ENCODE measurements at places on chromosomes 6 and 20.

- H3K4me1 ChIP-seq = no peaks in the 10 kb centered on the region
- no peak overlapping the region for H3K4me3 ChIP-seq
- H3K27ac ChIP-seq = no peak overlapping the region
- H3K36me3 ChIP-seq = no peaks in the 10 kb centered on the region
Observed at GRCh38 chr20:38158701-38159351, 6.2 kb downstream of the TGM2 start.

DNA sequence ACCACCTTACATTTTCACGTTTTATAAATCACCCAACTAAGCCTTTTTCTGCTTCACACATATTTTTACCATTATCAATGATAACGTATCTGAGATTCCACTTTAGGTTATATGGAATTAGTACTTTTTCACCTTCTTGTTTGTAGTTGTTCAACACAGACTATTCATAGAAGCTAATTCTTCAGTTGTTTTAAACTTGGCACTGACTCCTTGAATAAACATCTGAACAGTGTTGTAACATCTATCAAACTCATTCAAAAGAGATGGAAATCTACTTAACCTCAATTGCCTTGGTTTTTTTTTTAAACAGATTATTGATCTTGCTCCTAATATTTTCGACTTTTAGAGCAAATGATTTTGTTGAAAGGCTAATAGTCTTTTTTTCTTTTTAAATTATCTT lies 34.2 kb downstream of the PTPRA start:
- H3K27me3 ChIP-seq = no peaks in the 10 kb centered on the region
- no peaks in the 10 kb centered on the region for H3K36me3 ChIP-seq
- DNase-seq = no peak
- H3K4me1 ChIP-seq = no peaks in the 10 kb centered on the region
- H3K27ac ChIP-seq = no peak overlapping the region

- no peak overlapping the region for H3K27ac ChIP-seq
- H3K4me1 ChIP-seq = no peaks in the 10 kb centered on the region
- DNase-seq = no peak
- H3K4me3 ChIP-seq = no peak overlapping the region
- H3K36me3 ChIP-seq = no peaks in the 10 kb centered on the region
- no peaks in the 10 kb centered on the region for H3K27me3 ChIP-seq
Observed at GRCh38 chr6:149128489-149129145, 188.9 kb upstream of the TAB2 start.

DNA sequence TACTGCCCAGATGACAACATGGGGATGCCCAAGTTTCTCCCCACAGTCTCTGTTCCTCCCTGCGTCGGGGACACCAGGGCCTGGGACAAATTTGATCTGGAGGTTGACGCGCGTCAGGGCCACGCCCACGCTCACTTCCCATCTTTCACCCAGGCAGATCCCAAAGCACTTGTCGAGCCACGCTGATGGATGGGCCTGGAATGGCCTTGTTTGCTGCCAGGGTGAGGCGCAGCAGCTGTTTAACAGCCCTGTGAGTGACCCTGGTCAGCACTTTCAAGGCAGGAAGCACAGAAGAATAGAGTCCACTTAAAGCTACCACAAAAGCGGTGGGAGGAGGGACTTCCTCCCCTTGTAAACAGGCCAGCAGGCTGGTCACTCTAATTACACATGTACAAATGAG lies 324.7 kb upstream of the JARID2 start:
- no peaks in the 10 kb centered on the region for H3K4me1 ChIP-seq
- no peaks in the 10 kb centered on the region for H3K27me3 ChIP-seq
- no peak overlapping the region for H3K27ac ChIP-seq
- H3K4me3 ChIP-seq = no peak overlapping the region
- peak; percentile 57 for DNase-seq
- no peaks in the 10 kb centered on the region for H3K36me3 ChIP-seq

GRCh38 chr6:30688569-30688968 lies 2.1 kb upstream of the PPP1R18 start:
- no peaks in the 10 kb centered on the region for H3K27me3 ChIP-seq
- H3K36me3 ChIP-seq = peaks cover 3% of the 10 kb centered on the region
- peak overlapping the region; percentile 95 for H3K4me3 ChIP-seq
- peaks cover 6% of the 10 kb centered on the region for H3K4me1 ChIP-seq
- DNase-seq = no peak

DNA sequence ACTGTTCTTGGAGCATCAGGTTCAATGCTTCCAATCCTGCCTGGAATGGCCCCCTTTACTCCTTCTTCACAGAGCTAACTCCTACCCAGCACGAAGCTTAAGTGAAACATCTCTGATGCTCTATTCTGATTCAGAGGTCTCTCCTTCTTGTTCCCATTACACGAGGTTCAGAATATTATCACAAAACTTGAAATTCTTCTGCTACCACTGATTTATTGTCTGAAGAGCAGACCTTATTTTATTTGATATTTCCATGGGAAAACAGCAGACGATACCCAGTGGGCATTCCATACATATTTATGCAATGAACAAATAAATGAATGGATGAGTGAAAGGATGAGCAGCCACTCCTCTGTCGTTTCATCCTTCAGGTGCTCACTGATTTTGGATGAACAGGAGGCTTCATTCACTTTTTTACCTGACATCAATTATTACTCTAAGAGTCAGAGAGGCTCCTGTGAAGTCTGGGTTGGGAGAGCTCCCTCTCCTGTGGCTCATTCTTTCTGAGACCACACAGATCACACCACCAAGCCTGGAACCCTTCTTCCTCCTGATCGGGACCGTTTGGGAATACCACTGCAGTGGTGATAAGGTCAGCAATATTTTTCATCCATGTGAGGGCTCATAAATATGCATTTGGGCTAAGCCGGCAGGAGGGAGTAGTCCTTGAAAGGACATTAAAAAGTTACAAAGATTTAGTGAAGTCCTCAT lies 25.8 kb downstream of the SMLR1 start:
- DNase-seq = no peak
- peaks cover 22% of the 10 kb centered on the region for H3K36me3 ChIP-seq
- H3K27me3 ChIP-seq = no peaks in the 10 kb centered on the region
- peaks cover 10% of the 10 kb centered on the region for H3K4me1 ChIP-seq
- peak overlapping the region; percentile 75 for H3K27ac ChIP-seq

DNA sequence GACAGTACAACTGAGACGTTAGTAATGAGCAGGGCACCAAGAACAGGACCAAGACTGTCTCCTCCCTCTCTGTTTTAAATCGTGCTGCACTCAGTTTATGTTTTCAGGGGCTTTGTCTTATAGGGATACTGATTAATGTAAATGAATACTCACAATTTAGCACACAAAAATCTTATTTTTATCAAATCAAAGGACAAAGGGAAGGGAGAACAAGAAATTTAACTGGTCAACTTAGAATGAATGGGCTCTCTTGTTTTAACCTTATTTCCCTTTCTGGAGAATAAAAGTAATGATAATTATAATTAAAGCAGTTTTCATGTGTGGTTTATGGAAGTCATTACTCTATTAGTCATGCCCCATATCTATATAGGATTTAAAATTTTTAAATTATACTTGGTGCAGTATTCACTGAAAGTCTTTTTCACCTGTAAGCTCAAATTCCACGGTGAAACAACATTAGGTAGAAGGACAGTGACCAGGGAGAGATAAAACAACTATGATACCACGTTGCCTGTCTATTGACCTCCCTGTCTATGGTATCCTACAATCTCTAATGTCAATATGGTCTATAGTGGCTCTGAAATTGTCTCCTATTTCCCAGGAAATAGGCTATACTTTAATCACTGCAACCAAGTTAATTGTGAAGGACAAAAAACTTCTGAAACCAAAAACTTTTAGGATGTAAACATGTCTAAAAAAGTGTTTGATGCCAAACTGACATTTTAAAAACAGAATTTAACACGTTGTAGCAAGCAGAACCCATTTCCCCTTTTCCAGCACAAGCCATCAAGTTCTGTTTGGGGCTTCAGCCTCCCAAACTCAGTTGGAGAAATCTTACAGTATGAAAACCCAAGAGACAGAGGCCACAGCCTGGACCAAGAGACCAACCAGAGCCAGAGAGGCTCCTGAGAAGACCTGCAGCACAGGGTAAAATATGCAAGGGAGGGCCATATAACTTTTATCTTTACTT lies 15.0 kb downstream of the ELOVL5 start:
- H3K27me3 ChIP-seq = no peaks in the 10 kb centered on the region
- peaks cover 12% of the 10 kb centered on the region for H3K36me3 ChIP-seq
- no peak for DNase-seq

- H3K36me3 ChIP-seq = no peaks in the 10 kb centered on the region
- no peak overlapping the region for H3K27ac ChIP-seq
- H3K27me3 ChIP-seq = peaks cover 8% of the 10 kb centered on the region
- no peak overlapping the region for H3K4me3 ChIP-seq
- no peaks in the 10 kb centered on the region for H3K4me1 ChIP-seq
Observed at GRCh38 chr20:48897305-48898010, 24.1 kb upstream of the ARFGEF2 start.

- no peaks in the 10 kb centered on the region for H3K4me1 ChIP-seq
- no peaks in the 10 kb centered on the region for H3K36me3 ChIP-seq
- H3K27me3 ChIP-seq = no peaks in the 10 kb centered on the region
- no peak overlapping the region for H3K27ac ChIP-seq
Observed at GRCh38 chr6:37150314-37150713, 19.6 kb upstream of the PIM1 start.

GRCh38 chr6:4209196-4209595 lies 73.8 kb upstream of the ECI2 start:
- H3K4me1 ChIP-seq = no peaks in the 10 kb centered on the region
- no peaks in the 10 kb centered on the region for H3K27me3 ChIP-seq
- no peak for DNase-seq
- no peak overlapping the region for H3K4me3 ChIP-seq
- H3K36me3 ChIP-seq = no peaks in the 10 kb centered on the region
- no peak overlapping the region for H3K27ac ChIP-seq

GRCh38 chr6:129593233-129593564 lies 116.8 kb downstream of the ARHGAP18 start:
- DNase-seq = no peak
- no peak overlapping the region for H3K27ac ChIP-seq
- H3K27me3 ChIP-seq = no peaks in the 10 kb centered on the region
- H3K36me3 ChIP-seq = no peaks in the 10 kb centered on the region
- no peaks in the 10 kb centered on the region for H3K4me1 ChIP-seq

DNA sequence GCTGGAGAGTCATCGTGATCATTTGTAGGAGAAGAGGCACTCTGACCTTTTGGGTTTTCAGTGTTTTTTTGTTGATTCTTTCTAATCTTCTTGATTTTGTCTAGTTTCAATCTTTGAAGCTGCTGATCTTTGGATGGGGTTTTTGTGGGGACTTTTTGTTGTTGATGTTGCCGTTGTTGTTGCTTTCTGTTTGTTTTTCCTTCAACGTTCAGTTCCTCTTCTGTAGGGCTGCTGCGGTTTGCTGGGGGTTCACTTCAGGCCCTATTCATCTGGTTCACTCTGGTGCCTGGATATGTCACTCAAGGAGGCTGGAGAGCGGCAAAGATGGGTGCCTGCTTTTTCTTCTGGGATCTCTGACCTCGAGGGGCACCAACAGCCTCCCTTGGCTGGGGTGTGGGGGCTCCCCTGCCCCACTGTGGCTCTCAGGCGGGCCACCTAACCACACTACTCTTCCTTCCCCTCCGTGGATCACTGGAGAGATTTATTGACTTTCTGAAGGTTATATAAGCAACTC lies 21.5 kb upstream of the TMEM244 start:
- DNase-seq = no peak
- H3K36me3 ChIP-seq = no peaks in the 10 kb centered on the region
- no peak overlapping the region for H3K4me3 ChIP-seq

DNA sequence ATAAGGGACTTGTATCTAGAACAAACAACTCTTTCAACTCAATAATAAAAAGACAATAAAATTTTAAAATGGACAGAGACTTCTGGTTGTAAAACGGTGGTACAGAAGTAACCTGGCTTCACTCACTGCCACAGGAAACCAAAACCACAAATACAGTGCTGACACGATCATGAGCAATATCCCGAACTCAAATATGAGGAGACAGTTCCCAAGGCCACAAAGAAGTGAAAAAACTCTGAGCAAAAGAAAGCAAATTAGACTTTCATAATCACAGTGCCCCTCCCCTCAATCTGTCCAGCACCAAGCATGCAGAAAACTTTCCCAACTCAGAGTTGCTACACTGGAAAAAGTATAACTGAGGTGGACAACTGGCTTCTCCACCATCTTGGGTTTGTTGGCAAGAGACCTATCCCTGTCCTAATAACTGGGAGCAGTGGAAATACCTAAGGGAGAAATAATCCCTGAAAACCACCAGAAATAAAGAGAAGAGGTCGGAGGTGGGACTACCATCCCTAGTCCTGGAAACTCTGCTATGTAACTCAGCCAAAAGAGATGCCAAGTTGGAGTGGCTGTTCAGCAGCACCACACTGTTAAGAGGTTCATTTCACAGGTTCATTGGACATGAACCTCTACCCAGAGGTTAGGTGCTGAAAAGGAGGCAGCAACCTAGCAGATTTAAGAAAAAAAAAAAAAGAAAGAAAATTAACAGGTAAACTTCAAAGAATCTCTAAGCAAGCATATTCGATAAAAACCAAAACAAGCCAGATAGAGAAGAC lies 55.5 kb downstream of the REV3L start:
- DNase-seq = no peak
- no peaks in the 10 kb centered on the region for H3K4me1 ChIP-seq
- H3K36me3 ChIP-seq = no peaks in the 10 kb centered on the region
- no peak overlapping the region for H3K4me3 ChIP-seq

DNA sequence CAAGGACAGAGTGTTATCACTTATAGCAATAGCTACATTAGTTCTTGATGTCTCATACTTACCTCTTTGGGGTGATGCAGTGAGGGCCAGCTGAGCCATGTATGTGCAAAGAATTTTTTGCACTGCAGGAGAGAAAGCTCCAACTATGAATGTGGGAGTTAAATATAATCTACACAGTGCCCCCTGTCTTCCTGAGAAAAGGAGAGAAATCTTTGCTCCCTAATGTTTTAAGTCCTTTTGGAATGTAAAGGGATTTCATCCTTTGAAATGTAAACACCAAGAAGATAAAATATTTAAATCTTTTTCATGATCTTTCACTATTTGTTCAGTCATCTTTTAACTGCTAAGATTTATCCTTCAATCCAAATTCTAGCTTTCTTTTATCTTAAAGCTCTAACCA lies 822.1 kb downstream of the TENT5A start:
- H3K27me3 ChIP-seq = no peaks in the 10 kb centered on the region
- H3K4me1 ChIP-seq = no peaks in the 10 kb centered on the region
- H3K4me3 ChIP-seq = no peak overlapping the region
- no peak for DNase-seq
- no peaks in the 10 kb centered on the region for H3K36me3 ChIP-seq
- no peak overlapping the region for H3K27ac ChIP-seq

- no peak overlapping the region for H3K27ac ChIP-seq
- no peak for DNase-seq
- H3K27me3 ChIP-seq = no peaks in the 10 kb centered on the region
- no peaks in the 10 kb centered on the region for H3K36me3 ChIP-seq
- H3K4me1 ChIP-seq = peaks cover 8% of the 10 kb centered on the region
- H3K4me3 ChIP-seq = peak overlapping the region; percentile 34
Observed at GRCh38 chr6:22954749-22955385, 385.5 kb downstream of the HDGFL1 start.

GRCh38 chr20:6007094-6007528 lies 46.7 kb downstream of the LRRN4 start:
- no peaks in the 10 kb centered on the region for H3K4me1 ChIP-seq
- H3K27me3 ChIP-seq = no peaks in the 10 kb centered on the region
- H3K36me3 ChIP-seq = peaks cover 26% of the 10 kb centered on the region

- H3K4me1 ChIP-seq = no peaks in the 10 kb centered on the region
- H3K36me3 ChIP-seq = peaks cover 9% of the 10 kb centered on the region
- H3K27ac ChIP-seq = no peak overlapping the region
- no peak for DNase-seq
Observed at GRCh38 chr20:50554694-50555579, 44.8 kb downstream of the PTPN1 start.

Data from endodermal cell (in vitro differentiated cells).